ENCODE measurements at places on chromosomes 5 and 9. TPM values are rescaled to one million over a fixed set of nuclear protein-coding genes. Genes with fewer than 3 reads are reported as not detected.
A peak's percentile ranks its signal among the peaks of the same experiment; 100 is the strongest.

GRCh38 chr9:99590840-99591239 lies 230.8 kb upstream of the NR4A3 start:
- DNase-seq, result no peak

DNA sequence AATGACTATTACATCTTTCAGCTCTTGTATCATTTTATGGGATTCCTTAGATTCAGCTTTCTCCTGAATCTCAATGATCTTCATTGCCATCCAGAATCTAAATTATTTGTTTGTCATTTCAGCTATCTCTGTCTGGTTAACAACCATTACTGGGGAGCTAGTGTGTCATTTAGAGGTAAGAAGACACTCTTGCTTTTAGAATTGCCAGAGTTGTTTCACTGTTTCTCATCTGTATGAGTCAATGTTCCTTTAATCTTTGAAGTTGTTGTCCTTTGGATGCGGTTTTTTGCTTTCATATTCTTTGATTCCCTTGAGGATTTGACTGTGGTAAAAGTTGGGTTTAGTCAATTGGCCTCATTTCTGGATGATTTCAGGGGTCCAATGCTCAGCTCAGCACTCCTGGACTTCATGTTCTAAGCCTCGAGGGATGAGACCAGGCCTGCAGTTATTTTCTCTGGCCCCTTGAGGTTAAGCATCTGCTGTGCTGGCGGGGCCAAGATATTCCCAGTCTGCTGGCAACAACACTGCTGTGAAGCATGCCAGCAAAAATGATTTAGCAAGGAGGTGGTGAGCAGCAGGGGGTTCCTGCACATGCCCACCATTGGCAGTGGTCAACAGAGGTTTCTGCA lies 102.4 kb upstream of the PCSK5 start:
- DNase-seq, result no peak

Gene TPM2
- 124 TPM for total RNA-seq

DNA sequence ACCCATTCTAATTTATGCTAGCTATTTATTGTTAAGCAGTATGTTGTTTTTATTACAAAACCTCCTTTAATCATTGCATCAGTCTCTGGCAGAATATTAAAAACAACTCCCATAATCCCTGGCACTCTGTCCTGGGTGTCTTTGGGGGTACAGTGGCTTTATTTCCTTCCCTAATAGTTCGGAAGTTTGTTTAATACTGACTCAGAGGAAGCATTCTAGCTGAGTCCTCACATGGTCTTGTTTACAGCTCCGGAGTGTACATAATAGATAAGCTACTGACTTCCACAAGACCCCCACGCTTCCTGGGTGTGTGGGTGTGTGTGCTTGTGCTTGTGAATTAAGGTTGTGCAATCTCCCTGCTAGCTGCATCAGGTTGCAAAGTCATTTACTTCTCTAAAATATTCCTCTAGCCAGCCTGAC lies 149.8 kb upstream of the CDKN2B start:
- peak; percentile 97 for DNase-seq

DNA sequence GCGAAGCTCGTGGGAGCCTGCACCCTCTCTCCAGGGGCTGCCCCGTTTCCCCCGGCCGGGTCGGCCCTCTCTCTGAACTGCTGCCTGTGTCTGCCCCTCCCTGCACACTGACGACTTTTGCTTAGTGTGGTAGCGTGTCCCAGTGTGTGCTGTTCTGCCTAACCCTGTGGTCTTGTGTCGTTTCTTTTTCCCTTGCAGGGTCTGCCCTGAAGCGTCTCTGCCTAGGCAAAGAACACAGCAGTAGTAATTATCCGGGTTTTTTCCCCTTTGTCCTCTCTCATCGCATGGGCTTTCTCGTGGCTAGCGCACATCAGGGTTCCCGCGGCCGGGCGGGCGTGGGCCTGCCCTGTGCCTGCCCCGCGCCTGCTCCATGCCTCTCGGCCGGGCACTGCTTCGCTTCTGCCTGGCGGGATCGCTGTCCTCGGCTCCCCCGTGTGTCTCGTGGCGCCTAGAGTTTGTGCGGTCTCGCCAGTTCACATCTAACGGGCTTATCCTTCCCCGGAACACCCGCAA lies 122.7 kb downstream of the WNK2 start:
- DNase-seq, result no peak

GRCh38 chr9:88660611-88661010 lies 125.6 kb downstream of the NXNL2 start:
- peak; percentile 48 for DNase-seq

DNA sequence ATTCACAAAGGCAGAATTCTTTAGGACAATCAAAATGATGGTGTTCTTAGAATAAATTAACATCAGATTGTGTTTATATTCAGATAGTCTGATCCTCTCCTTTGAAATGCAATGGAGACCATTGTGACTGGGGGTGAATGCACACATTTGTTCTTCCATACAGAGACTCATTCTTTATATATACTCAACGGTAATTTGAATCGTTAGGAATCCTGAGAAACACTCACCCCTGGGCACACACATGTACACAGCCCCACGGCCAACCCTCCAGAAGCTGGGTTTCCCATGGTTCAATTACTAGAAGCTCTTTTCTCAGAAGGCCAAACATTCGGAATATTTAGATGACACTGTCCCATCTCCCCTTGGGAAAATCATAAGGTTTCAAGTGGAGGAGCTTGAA lies 57.5 kb upstream of the EPB41L4B start:
- DNase-seq, result no peak

DNA sequence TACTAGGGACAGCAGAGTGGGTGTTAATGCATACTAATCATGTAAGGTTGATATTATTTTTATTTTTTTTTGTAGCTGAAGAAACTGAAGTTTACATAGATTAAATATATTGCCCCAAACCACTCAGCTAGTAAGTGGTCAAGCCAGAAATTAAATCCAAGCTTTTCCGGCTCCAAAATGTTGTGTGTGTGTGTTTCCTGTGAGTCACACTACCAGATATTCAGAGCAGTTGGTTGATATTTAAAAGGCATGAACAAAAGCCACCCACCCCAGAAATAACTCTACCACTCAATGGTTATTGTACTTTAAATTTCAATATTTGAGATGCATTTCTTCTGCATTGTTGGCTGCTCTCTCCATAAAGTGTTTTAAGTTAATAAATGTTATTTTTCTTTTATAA lies 29.5 kb downstream of the KCNN2 start:
- DNase-seq, result peak; percentile 51

DNA sequence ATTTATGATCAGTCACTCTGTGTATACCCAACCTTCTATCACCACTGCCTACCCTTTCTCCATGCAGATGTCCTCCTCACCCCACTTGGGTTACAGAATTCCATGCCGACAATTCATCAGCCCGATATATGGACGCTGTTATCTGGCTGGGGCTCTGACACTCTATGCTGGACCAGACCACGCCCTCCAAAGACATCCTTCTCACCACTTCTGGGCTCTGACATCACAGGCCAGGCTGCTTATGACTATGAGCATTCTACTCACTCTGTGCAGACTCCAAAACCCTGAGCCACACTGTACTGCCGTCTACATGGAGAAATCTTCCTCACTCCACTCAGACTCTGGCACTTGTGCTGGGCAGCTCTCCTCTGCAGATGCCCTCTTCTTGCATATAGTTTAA lies 7.6 kb upstream of the AK3 start:
- no peak for DNase-seq

Gene ZNF462
- total RNA-seq, result 36.1 TPM

Gene TIMD4
- total RNA-seq, result 0.35 TPM

Gene PCDHGB7
- 1.7 TPM for total RNA-seq

DNA sequence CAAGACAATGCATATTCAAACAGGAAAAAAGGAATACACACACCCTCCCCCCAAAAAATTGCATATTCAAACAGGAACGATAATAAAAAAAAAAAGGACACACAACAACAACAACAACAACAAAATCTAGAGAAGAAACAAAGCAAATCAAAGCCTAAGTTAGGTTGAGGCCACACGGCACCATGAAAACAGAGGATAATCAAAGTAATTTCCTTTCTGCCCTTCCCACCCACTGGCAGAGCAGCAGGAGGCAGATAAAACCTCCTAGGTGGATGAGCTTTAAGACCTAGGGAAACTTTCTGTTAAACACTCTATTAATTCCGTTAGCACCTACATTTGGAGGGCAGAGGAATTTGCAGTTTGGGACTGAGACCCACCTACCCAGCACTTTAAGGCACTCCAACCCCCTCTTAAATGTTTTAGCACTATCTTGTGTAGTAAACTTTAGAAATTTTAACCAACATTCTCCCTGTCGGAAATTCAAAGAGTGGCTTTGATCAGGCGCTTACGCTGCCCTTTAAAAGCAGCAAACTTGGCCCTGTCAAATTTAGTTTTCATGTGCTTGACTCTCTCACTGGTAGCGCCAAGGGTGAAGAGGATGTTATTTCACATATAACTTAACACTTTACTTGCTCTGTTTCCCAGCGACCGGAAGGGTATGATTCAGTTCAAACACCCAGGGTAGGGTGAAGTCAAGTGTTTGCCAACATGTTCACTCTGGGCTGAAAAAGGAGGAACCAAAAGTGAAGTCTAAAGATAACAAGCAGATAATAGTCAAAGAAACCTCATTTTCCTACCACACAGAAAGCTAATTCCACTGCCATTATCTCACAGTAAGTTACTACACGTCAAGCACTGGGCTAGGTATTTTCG lies 9.2 kb downstream of the ENC1 start:
- DNase-seq, result no peak

Gene ADGRV1
- total RNA-seq, result 0.35 TPM

- no peak for DNase-seq
These were observed 5.8 kb upstream of the ZNF622 start for GRCh38 chr5:16471387-16471786.

Gene TICAM2
- 6.9 TPM for total RNA-seq

Gene PTTG1
- 19.9 TPM for total RNA-seq

GRCh38 chr5:50763351-50763750 lies 96.9 kb downstream of the PARP8 start:
- no peak for DNase-seq

DNA sequence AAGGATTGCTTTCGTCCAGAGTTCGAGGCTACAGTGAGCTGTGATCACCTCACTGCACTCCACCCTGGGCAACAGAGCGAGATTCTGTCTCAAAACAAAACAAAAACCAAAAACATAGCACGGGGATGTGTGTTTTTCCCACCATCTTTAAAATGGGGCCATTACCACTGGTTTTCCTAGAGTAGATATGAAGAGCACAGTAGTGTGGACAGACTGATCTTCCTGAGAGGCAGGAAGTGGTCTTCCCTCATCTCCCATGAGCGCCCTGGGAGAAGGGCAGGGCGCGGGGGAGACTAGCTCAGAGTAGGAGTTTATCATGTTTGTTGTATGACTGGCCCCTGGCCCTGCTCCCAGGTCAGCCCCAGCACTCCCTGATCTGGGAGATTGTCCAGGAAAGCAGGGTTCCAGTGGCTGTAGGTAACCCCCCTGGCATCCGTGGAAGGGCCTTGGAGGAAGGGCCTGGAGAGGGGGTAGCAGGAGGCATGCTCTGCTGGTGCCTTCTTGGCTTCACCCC lies 2.3 kb downstream of the SUSD3 start:
- DNase-seq, result peak; percentile 28

GRCh38 chr9:7239708-7240107 lies 481.9 kb downstream of the KDM4C start:
- no peak for DNase-seq

Gene FAM78A
- 0.17 TPM for total RNA-seq

Gene HAPLN1
- not detected for total RNA-seq

GRCh38 chr5:158234323-158235158 lies 375.6 kb upstream of the CLINT1 start:
- no peak for DNase-seq

DNA sequence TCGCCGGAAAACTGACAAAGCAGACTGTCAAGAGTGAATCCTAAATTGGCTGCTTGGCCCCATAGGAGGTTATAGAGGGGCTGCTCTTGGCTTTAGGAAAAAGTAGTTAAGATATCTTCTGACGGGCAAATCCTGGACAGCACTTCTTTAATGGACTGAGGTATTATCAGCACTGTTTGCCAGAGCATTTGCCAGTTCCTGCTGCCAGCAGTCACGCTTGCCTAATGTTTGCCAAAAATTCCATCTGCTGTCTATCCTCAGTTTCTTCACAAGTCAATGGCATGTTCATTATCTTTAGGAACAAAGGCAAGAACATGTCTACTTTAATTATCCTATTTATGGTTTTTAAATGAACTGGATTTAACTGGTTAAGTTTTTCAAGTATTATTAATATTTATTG lies 25.8 kb upstream of the SREK1 start:
- no peak for DNase-seq

DNA sequence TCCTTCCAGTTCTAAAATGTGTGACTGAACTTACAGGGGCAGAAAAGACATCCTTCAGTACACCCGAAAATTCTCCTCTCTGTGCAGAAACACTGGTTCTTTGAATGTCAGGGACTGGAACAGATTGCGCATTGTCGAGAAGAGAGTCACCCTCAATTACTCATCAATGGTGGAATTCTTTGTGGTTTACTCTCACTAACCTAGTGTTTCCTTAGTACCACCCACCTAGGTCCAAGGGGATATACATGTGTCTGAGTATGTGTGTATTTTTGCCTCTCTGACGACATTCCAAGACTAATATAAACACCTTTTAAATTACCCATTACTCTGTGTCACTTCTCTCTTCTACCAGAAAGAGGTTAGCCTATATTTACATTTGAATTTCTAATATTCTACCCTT lies 660.8 kb downstream of the TLE1 start:
- peak; percentile 99 for DNase-seq

Gene GDF9
- 0.15 TPM for total RNA-seq

Gene CNTNAP3
- 2.2 TPM for total RNA-seq

- no peak for DNase-seq
These were observed 880.9 kb upstream of the SEMA6A start for GRCh38 chr5:117455236-117456233.

DNA sequence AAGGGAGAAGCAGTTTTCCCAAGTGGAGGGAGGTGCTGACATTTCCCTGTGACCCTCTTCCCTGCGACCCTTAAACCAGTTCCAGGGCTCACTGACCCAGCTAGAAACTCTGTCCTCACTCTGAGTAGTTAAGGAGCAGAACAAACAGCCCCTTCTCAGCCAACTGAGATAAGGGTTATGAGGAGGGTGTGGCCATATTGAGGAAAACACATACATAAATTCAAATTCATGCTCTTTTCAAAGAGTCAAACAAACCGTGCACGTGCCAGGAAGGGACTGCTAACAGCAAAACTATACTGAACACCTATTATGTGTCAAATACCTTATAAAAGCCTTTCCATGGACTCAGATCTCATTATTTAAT lies 4.9 kb upstream of the AKNA start:
- no peak for DNase-seq

GRCh38 chr9:35869621-35870216 lies 482 bp downstream of the OR13J1 start:
- no peak for DNase-seq
